ENCODE measurements at places on chromosomes 11 and 22. TPM values are rescaled to one million over a fixed set of nuclear protein-coding genes. Genes with fewer than 3 reads are reported as not detected.
A peak's percentile ranks its signal among the peaks of the same experiment; 100 is the strongest.

DNA sequence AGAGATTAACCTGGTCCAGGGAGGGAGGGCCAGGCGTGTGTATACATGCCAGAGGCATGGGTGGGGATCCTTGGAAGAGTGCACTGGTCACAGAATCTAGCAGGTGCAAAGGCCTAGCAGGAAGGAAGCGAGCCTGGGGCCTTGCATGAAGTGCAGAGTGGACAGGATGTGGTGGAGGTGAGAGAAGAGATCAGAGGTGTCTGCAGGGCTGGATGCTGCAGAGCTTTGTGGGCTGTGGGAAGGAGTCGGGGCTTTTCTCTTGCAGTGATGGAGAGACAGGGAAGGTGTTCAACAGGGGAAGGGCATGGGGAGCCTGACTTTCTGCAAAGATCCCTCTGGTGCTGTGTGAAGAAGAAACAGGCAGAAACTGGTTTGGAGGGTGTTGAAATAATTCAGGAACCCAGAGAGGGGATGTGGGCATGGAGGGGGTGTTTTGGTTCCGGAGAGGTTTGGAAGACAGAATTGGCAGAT lies 2.5 kb upstream of the TPST2 start:
- peak; percentile 76 for DNase-seq

GRCh38 chr11:2741006-2741376 lies 41.2 kb upstream of the KCNQ1OT1 start:
- peak; percentile 61 for DNase-seq

DNA sequence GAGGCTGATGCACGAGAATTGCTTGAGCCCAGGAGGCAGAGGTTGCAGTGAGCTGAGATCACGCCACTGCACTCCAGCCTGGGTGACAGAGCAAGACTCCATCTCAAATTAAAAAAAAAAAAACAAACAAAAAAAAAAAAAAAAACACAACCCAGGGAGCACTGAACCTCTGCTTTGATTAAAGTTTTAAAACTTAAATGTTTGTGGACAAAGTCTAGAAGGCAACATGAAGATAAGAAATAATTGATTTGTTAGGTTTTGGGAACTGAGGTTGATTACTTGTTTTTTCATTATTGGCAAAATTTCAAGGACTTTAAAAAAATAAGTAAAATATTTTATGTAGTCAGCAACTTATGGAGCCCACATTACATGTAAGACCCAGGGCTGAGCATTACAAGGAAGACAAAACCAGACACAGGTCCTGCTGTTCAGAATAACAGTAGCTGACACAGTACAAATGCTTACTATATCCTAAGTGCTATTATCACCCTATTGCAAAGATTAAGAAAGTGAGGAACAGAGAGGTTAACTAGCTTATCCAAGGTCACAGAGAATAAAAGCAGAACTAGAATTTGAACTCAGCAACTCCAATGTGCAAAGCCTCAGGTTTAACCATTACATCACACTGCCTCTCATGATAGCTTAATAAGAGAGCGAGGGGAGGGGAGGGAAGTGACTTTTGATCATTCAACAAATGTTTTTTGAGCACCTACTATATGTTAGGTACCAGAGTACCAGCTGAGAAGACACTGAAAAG lies 2.3 kb upstream of the CRY2 start:
- DNase-seq, result no peak

DNA sequence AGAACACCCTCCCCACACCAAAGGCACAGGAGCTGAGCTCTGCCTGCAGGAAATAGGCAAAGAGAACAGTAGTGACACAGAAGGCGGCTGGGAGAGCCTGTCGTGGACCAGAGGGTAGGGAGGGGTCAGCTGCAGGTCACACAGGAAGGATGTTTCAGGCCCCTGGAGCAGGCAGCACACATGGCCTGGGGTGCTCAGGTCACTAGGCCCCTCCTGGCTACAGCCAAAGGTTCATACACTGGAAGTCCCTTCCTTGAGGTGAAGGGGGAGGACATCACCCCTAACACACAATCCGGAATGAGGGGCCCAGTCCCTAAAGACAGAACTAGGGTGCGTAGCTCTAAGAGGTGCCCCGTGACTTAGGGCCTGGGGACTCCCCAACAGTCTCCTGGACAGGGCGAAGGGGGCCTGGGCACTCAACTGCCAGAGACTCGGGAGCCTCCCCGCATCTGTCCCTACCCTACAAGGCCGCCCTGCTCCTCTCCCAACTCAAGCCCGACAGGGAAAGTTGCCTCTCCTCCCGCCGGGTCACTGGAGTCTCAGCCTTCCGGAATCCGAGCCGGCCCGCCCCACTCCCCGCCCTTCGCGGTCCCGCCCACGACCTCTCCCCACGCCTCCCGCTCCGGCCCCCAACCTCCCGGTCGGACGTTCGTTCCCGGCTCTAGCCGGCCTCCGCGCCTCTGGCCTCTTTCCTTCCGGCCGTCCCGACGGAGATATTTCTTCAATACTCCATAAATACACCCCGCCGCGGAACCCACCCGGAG lies at the start of gene CYB5R2:
TSS of gene CYB5R2 (minus strand) at position 541 of the 764 bp plus-strand sequence. CDS start 675 bp downstream, outside the sequence.
- peak; percentile 87 for DNase-seq

DNA sequence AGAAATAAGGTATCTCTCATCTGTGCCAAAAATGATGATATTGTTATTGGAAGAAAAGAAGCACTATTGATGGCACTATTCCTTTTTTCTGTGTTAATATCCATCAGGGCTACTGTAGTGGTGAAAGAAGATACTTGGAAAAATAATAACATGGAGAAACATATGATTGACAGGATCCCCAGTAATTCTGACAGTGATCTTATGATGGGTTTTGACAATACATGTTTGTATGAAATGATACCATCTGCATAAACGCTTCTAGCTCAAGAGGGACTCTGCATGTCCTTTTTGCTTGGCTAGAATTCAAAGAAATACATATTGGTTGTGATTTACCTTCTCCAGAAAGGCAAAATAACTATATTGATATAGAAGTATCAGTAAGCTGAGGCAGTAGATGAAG lies 178.1 kb downstream of the GUCY1A2 start:
- DNase-seq, result no peak

DNA sequence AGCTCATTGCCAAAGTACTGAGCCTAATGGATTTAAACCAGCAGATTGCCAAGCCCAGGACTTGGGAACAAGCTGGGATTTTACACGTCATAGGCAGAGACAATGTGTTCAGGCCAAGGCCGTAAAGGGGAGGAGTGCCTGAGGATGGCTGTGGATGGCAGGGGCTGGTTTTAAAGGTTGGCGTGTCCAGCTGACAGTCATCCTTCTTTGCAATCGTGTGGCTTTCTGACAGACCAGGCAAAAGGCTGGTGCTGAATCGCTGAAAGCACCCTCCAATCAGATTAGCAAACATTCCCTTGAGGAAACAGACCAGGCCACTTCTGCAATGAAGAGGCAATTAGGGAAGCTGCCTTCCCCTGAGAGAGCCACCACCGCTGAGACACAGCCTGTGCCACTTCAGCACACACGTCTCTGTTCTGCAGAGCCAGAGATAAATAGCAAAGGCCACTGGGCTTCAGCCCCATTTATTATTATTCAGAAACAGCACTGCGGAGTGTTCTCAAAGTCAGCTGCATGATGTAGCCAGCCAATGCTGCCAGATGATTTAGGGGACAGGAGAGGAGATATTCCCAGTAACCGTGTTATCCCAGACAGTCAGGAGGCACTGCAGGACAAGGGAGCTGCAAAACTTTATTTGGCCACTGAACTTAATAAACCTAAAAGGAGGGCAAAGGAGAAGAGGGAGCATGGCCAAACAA lies 54.2 kb upstream of the CSNK2A3 start:
- DNase-seq, result no peak

DNA sequence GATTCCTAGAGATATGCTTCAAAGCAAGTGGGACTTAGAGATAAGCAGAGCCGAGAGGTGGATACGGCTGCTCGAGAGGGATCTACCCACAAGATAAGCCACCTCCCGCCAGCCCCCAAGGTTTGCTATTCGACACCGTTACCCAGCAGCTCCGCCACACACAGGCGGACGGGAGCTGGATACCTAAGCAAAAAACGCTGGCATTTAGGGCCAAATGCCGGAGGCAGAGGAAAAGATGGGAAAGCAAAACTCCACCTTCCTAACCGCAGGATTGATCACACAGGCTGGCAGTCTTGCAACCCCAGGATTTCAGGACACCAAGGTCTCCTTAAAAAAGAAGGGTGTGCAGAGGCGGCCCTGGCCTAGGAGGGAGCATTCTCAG lies 709 bp downstream of the FTH1 start:
- DNase-seq, result no peak

- no peak for DNase-seq
Measured at GRCh38 chr11:79082907-79083306, 357.9 kb downstream of the TENM4 start.

GRCh38 chr11:8608652-8609051 lies 14.6 kb upstream of the STK33 start:
- DNase-seq, result no peak

DNA sequence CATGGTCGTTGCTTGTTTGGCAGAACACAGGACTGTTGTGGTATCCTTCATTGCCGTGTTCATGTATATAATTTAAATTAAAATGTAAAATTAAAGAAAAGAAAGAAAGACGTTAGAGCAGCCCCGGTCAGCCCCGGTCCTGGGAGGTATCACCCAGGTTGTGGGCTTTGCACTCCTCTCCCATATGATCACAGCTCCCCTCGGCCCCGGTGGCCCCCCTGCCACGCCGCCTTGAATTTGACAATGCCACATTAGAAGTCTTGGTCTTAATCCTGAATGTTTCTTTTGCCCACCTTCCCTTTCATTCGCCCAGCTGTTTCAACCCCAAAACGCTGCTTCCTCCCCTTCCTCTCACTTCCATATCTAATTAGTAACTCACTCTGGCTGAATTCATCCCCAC lies 11.4 kb downstream of the APOBEC3A start:
- no peak for DNase-seq

GRCh38 chr22:33519974-33520903 lies 400.0 kb downstream of the LARGE1 start:
- DNase-seq, result no peak

GRCh38 chr22:26658671-26659478 lies 1.5 kb downstream of the MIAT start:
- peak; percentile 83 for DNase-seq

DNA sequence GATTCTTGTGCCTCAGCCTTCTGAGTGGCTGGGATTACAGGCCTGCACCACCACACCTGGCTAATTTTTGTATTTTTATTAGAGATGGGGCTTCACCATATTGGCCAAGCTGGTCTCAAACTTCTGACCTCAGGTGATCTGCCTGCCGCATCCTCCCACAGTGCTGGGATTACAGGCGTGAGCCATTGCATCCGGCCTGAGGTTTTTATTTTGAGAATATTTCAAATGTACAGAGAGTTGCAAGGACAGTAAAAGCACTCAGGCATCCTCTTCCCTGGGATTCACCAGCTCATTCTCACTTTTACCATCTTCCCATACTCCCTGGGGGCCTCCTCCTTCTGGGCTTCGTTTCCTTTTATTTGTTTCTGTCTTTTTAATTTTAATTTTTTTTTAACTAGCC lies 12.1 kb downstream of the MED15 start:
- no peak for DNase-seq

DNA sequence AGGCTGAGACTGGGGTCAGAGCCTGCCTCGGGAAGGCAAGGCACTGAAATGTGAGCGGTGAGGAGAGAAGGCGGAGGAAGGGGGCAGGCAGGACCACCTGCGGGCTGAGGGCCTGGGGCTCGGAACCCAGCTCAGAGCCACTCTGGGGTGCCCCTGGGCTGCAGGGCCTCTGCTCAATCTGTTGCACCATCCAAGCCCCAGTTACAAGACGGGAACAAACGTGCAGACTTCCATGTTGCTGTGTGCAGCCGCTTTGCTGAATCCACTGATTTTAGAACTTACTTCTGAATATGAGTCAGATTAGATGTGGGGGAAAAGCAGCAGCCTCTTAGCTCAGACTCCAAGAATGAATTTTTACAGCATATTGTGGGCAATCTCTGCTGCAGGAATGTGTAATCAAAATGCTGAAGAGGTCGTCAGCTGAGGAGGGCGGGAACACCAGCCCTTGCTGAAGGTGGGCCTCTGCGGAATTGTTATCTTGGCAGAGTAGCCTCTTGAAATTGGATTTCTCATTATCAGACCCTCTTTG lies 21.6 kb downstream of the PARVG start:
- DNase-seq, result peak; percentile 64

- DNase-seq, result peak; percentile 79
Measured at GRCh38 chr22:45496451-45496941, 6.2 kb upstream of the FBLN1 start.

- peak; percentile 47 for DNase-seq
Measured at GRCh38 chr22:46803936-46804335, 41.5 kb downstream of the TBC1D22A start.

DNA sequence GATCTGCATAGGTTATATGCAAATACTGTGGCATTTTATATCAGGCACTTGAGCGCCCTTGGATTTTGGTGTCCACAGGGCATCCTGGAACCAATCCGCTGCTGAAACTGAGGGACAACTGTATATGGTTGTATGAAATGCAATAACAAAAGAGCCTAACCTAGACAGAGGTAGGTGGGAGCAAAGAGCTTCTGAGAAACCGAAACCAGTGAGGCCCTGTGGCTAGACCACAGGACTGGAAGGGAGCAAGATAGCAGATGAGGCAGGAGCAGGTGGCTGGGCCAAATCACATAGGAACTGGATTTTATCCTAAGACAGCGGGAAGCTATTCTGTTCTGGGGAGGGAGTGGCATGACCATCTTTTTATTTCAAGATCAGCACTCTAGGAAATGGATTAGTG lies 30.1 kb downstream of the RCN1 start:
- DNase-seq, result no peak

GRCh38 chr11:57278721-57279095 lies 41.7 kb upstream of the APLNR start:
- no peak for DNase-seq

DNA sequence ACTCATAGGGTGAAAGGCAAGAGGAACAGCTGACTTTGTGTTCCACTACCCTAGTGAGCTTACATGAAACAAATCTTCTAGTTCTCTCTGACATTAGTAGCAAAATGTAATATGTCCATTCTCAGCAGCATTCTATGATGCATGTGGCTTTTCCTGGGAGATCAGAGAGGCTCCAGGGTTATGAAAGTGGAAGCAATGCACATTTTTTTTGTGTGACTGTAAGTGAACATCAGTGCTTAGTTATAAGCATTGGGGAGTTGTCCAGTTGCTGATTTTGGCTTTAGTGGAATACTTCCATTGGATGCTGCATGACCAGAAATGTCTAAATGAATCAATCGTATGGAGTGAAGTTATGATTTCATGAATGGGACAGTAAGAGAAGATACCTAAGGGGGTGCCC lies 255.9 kb downstream of the FAT3 start:
- no peak for DNase-seq

- DNase-seq, result no peak
Measured at GRCh38 chr22:44578110-44578457, 80.1 kb upstream of the RTL6 start.

GRCh38 chr11:28592141-28592540 lies 484.0 kb downstream of the METTL15 start:
- DNase-seq, result no peak

The OR4C3 gene
- not detected for total RNA-seq

The C1QTNF5 gene
- 57.7 TPM for total RNA-seq

The KRTAP5-1 gene
- total RNA-seq, result not detected

The TRIM3 gene
- 23.2 TPM for total RNA-seq

The POU2AF2 gene
- not detected for total RNA-seq

The FIBIN gene
- 24.5 TPM for total RNA-seq
